ENCODE measurements at places on chromosomes 1 and 21.

- DNase-seq: no peak
These were observed 48.1 kb downstream of the CAMSAP2 start for GRCh38 chr1:200786788-200787187.

GRCh38 chr1:82062206-82062605, 261.5 kb downstream of the ADGRL2 start:
- no peak for DNase-seq

- DNase-seq: peak; percentile 30
These were observed 31.7 kb downstream of the AK5 start for GRCh38 chr1:77313491-77313890.

DNA sequence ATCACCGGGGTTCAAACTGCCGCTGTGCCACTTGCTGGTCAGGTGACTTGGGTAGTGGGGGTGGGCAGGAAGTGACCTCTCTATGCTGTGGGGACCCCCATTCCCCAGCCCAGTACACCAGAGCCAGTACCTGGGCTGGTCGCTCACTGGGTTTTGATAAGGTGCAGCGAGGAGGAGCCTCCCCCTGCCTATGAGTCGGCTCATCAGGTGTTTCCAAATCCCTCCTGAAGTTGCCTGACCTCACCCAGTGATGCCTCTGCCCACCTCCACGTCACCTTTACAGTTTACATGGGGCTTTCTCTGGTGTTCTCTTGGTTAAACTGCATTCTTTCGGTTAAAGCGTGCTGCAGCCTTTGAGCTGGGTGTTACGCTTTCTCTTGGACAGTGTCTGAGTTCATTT, 58.2 kb downstream of the ARHGEF10L start:
- no peak for DNase-seq

GRCh38 chr1:33087677-33088076, 6.7 kb downstream of the AZIN2 start:
- DNase-seq: no peak

DNA sequence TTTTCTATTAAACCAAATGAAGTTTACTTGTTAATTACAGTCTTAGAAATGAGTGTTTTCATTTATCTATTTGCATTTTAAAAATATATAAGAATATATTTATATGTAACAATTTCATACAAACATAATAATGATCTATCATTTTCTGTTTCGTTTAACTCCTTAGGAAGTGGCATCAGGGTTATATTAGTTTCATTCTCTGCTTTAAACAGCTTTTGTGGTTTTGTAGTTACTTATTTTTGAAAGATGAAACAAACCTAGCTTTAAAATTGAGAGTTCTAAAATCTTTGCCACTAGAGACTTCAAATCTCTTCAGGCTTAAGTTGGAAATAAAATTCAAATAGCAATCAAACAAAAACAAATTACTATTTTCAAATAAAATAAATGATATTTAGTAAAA, 2110.6 kb downstream of the MRPL39 start:
- no peak for DNase-seq

DNA sequence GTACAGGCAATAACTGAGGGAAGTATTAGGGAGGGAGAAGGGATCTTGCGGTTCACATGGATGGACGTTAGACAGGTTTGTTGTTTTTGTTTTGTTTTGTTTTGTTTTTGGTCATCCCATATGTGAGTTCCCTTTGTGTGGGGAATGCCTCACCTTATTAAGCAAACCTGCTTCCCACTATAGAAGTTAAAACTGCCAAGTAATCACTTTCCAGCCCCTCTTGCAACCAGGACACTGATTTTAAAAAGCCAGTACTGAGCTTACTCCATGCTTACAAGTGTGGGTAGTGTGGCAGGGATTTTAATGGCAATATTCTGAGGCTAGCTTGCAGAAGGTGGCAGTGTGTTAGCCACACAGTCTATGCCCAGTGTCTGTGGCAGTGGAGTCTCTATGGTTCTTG, 26.5 kb downstream of the SPATA45 start:
- no peak for DNase-seq

- DNase-seq: no peak
These were observed 291.1 kb upstream of the ADGRL2 start for GRCh38 chr1:81509594-81509993.

GRCh38 chr1:23793861-23794731, 3.2 kb downstream of the LYPLA2 start:
- DNase-seq: no peak

DNA sequence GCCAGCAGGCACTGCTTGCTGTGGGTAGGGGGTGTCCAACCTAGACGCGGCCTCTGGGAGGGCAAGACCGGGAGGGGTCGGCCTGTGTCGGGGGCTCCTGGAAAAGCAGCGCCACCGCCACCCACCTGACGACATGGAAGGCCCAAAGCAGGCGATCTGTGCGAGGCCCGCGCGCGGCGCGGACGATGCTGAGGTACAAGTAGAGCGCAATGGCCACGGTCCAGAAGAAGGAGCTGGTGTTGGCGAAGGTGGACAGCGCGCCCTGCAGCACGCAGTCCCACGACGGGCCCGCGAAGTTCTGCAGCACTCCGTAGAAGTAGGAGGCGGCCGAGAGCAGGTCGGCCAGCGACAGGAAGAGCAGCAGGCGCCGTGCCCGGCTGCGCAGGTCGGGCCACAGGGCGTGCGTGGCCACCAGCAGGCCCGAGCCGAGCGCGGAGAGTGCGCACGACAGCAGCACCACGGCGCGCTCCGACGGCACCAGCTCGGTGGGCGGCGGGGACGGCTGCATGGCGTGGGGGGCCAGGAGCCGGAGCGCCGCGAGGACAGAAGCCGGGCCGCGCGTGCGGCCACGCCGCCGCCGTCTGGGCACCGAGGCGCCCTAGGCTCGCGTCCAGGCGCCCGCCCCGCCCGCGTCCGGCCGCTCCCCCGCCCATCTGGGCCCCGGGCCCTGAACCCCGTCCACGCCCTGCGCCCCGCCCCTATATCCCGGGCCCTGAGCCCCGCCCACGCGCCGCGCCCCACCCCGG, at the start of gene GPR157:
Gene GPR157 (minus strand): TSS at position 583 of the 746 bp plus-strand sequence. CDS start 75 bp downstream, at position 508.
- peak; percentile 88 for DNase-seq

- peak; percentile 39 for DNase-seq
These were observed 1.9 kb downstream of the ANKRD34A start for GRCh38 chr1:145962157-145963102.

- peak; percentile 21 for DNase-seq
These were observed 67.5 kb upstream of the CD1D start for GRCh38 chr1:158112994-158113758.

GRCh38 chr21:34693192-34693810, 24.5 kb downstream of the CLIC6 start:
- peak; percentile 54 for DNase-seq

DNA sequence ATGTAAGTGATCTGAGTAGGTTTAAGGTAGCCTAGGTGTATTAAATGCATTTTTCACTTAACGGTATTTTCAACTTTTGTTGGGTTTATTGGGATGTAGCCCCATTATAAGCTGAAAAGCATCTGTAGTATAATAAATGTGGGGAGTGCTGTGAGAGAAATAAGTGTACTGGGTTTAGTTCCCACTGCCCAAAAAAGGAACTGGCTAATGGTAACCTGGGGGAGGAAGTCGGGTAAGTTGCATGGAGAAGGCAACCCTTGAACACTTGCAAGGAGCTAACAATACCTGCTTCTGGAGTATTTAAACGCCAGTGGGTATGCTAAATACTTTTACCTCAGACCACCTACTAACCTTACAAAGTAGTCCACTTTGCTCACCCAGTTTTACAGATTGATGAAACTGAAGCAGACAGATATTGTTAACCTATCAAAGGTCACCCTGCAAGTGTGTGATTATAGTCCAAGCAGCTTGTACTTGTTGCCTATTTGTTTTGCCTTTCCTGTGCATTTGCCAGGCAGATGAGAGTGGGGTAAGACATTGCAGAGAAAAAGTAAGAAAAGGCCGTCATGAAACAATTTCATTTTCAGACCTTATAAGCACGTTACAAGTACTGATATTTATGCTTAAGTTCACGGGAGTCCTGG, 7.6 kb upstream of the SHISA4 start:
- no peak for DNase-seq
